ENCODE measurements at places on chromosomes 5 and 9. TPM values are rescaled to one million over a fixed set of nuclear protein-coding genes. Genes with fewer than 3 reads are reported as not detected.
A peak's percentile ranks its signal among the peaks of the same experiment; 100 is the strongest.

DNA sequence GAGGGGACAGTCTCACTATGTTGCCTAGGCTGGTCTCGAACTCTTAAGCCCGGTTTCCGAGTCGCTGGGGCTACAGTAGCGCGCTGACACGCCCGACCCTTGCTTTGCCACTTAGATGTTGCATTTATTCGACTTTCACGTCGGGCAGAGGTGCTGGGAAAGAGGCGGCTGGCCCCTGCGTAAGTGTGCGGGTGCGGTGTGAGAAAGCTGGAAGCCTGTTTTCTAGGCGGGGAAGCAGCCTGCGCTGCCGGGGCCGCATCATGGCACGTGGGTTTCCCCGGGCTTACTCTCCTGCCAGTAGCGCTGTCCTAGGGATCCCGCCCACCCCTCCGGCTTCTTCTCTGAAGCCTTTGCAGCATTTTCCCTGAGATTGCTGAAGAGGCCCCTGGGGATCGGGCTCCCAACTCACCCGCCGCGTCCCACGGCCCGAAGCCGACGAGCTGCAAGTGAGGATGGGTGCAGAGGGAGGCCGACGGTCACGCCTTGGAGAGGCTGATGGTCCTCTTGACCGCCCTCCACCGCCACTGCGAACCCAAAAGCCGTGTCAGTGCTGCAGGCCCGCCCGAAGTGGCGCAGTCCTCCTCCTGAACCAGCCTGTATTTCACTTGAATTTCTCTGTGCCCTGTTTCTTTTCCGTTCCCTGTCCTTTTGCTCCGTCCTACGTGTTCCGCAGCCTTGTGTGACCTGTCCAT lies 5.8 kb upstream of the TRIM41 start:
- DNase-seq, result peak; percentile 40

DNA sequence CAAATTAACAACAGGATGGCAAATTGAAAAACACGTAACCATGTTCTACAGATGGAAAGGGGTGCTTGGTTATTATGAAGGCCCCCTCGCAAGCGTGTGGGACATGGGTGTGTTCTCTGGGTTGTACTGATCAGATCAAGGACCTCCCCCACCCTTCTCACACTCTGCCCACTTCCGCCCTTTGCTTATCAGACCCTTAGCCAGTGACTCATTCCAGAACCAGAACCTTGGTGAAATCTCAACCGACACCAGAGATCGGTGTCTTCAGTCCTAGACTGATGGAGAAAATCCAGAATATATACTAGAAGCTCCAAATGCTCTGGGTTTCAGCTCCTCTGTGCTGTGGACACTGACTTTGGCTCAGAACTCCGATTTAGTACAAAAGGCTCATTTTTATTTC lies 64.9 kb downstream of the PTTG1 start:
- DNase-seq, result no peak

- no peak for DNase-seq
Measured at GRCh38 chr9:124721109-124721906, 49.8 kb downstream of the NR6A1 start.

DNA sequence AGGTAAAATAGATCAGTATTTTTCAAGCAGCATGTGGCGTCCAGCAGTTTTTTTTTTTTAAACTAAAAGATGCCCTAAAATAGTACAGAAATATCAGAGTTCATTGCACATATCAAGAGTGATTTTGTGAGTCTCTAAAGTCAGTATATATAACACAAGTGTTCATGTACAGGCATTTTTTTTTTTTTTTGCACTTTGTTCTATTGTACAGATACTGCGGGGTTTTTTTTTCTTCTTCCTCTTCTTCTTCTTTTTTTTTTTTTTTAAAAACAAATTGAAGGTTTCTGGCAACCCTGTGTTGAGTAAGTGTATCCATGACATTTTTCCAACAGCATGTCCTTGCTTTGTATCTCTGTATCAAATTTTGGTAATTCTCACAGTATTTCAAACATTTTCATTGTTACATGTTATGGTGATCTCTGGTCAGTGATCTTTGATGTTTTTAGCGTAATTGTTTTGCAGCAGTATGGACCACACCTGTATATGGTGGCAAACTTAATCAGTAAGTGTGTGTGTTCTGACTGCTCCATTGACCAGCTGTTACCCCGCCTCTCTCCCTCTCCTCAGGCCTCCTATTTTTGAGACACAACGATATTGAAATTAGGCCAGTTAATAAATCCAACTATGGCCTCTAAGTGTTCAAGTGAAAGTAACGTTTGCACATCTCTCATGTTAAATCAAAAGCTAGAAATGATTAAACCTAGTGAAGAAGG lies 76.8 kb downstream of the TRIO start:
- DNase-seq, result no peak

- no peak for DNase-seq
Measured at GRCh38 chr9:113992276-113992951, 85.7 kb downstream of the AMBP start.

DNA sequence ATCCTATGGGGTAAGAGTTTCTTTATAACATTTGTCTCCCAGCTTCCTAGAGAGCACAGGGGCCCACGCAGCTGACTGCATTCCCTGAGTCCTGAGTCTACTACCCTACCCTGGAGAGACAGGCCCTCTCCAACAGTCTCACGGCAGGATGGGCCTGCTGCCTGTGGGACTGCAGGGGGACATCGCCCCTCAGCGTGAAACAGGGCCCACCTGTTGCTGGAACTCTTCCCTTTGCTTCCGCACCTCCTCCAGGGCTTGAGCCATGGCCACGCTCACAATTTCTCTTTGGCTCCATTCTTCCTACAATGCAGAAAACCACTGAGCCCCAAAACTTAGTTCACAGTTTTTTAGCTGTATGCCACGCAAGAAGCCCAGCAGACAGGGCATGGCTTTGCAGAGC lies 28.2 kb downstream of the ARPC5L start:
- no peak for DNase-seq

DNA sequence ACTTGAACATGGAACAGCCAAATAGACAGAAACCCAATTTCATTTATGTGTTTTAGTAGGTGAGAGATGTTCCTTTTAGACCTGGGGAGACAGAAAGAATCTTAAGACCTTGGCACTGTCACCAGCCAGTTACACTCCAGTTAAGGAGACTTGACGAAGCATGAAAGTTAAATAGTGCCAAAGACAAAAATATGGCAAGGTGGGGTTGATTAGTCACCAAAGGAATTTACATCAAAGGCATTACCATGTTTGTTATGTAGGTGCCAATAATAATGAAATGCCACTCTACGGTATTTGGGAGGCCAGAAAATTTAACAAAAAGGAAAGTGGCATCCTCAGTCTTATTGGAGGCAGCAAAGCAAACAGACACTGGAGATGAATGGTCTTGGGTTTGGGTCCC lies 9.2 kb upstream of the IL12B start:
- no peak for DNase-seq

GRCh38 chr5:83375049-83375745 lies 96.3 kb upstream of the VCAN start:
- no peak for DNase-seq

DNA sequence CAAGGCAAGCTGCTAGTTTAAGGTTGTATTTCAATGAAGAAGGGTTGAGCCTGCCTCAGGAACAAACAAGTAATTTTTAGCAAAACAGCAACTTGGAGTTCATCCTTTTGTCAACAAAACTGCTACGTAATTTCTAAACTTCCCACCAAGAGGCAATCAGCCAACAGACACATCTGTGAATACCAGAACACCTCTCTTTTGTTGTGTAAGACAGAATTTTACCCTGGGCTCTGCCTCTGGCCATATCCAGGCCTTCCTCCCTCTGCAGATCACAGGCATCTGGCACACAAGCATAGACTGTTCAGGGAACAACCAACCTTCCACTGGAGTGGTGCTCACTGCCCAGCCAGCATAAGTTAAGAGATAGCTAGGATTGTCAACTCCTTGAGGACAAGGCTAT lies 409.0 kb downstream of the SPOCK1 start:
- no peak for DNase-seq

GRCh38 chr9:86987900-86988299 lies 40.6 kb upstream of the GAS1 start:
- DNase-seq, result no peak

Gene PSIP1
- not detected for polyA plus RNA-seq

Gene LCN15
- polyA plus RNA-seq, result 0.69 TPM

Gene RGS7BP
- 2.0 TPM for polyA plus RNA-seq

Gene IL5
- not detected for polyA plus RNA-seq

All from muscle of arm (tissue), 14 donors.